ENCODE measurements at places on chromosomes 4 and X. TPM values are rescaled to one million over a fixed set of nuclear protein-coding genes. Genes with fewer than 3 reads are reported as not detected.

DCAF12L1 gene
- 0.49 TPM for total RNA-seq

TEX13D gene
- total RNA-seq: not detected

GAGE1 gene
- total RNA-seq: not detected

LPAR4 gene
- 7.6 TPM for total RNA-seq

VEGFD gene
- total RNA-seq: 0.38 TPM

PRRG1 gene
- total RNA-seq: 17.5 TPM

LNX1 gene
- total RNA-seq: 12.3 TPM

ODAPH gene
- not detected for total RNA-seq

DCAF12L2 gene
- total RNA-seq: 4.4 TPM

CD38 gene
- total RNA-seq: 2.5 TPM

SOWAHD gene
- 0.49 TPM for total RNA-seq

VEGFC gene
- total RNA-seq: 10.6 TPM

FAM9B gene
- not detected for total RNA-seq

COL4A6 gene
- 21.6 TPM for total RNA-seq
